ENCODE measurements at places on chromosomes 7 and 10.

GRCh38 chr7:2873686-2874551, 29.8 kb upstream of the GNA12 start:
- DNase-seq = no peak

GRCh38 chr7:134512271-134512670, 15.1 kb upstream of the AKR1B10 start:
- DNase-seq = no peak

DNA sequence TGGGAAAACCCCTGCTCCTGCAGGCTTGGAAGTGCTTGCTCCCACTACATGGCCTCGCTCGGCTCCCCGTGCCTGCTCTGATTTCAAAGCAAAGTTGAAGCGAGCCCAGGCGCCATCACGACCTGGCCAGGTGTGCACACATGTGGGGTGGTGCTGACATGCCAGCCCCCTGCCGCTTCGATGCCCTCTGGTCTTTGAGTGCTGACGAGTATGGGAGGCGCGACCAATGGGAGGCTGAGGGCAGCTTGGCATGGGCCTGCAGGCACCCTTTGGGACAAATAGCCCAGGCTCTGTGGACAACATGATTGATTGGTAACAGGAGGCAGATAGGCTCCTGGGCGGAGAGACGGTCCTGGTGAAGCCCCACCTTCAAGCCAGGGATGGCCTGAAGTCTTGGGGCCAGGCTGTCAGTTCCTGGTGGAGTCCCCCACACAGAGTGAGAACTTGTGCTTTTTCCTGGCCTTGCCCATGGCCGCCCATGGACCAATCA, 252.4 kb upstream of the SEMA3A start:
- no peak for DNase-seq

DNA sequence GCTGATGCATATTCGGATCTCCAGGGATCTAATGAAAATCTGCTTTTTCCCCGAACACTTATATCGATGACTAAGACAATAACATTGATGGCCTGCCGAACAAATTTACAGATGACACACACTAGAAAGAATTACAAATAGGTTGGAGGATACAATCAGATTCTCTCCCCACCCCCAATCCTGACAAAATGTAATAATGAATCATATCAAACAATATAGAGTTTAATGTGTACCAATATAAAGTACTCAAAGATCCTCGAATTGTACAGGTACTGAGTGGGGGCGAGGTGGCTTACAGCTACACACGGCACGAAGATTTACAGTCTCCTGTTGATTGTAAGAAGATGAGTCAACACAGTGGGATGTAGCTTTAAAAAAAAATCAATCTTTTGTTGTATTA, 182.7 kb upstream of the MKLN1 start:
- DNase-seq = no peak

DNA sequence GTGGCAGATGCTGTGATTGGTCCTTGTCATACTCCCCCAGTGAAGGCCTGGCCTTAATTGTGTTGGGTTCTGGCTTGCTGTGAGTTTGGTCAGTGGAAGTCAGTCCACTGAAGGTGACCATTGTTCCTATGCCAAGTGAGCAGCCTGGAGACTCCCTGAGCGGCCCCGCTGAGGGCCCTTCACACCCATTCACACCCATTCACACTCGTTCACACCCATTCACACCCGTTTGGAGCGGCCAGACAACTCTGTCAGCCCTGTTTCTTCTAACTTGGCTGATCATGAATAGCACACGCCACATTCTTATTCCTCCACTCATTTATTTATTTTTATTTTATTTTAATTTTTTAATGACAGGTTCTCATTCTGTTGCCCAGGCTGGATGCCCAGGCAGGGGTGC, 61.5 kb downstream of the C10orf120 start:
- DNase-seq = no peak

DNA sequence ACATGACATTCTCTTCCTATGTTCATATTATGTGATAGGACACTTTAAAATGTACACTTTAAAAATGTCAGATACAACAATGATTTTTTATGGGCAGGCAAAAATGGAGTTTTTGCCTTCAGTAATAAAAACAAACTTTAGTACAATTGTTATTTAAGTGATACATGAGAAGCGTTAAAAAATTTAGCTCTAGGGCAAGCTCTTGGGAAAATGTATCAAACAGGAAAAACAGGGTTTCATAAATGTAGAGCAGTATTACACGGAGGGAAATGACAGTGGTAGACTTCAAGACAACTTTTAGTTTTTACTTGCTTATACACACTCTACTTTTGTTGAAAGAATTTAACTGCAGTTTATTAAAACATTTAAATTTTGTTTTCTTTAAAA, 1.5 kb downstream of the FHIP2A start:
- peak; percentile 75 for DNase-seq

DNA sequence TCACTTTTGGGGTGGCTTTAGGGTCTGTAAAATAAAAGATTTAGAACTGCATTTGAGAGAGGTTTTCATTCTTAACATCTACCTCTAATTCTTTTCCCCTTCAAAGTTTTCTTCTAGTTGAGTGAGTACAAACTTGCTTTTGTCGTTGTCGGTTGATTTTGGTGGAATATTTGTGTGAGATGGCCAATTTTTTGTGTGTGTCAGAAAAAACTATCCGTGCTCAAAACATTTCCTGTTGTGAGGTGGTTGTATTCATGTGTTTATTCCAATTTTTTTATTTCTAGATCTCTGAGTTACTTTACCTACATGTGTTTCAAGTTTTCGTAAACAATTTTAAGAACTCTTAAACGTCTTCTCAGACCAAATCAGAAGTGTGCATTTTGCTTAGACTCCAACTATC, 1.6 kb downstream of the AHR start:
- DNase-seq = no peak

GRCh38 chr10:97708167-97708566, 5.4 kb upstream of the MARVELD1 start:
- no peak for DNase-seq

GRCh38 chr7:73483171-73483570, 38.9 kb downstream of the BAZ1B start:
- no peak for DNase-seq

DNA sequence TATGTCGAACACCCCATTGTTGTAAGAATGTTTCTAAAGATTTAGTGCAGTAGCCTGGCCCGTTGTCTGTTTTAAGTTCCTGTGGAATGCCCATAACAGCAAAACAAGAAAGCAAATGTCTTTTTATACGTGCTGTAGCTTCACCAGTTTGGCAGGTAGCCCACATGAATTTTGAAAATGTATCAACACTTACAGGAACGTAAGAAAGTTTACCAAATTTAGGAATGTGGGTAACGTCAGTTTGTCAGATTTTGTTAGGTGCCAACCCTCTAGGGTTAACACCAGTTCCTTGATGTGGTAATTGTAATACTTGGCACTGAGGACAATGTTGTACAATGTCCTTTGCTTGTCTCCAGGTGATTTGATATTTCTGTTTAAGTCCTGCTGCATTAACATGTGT, 3.2 kb upstream of the GIMAP4 start:
- no peak for DNase-seq

DNA sequence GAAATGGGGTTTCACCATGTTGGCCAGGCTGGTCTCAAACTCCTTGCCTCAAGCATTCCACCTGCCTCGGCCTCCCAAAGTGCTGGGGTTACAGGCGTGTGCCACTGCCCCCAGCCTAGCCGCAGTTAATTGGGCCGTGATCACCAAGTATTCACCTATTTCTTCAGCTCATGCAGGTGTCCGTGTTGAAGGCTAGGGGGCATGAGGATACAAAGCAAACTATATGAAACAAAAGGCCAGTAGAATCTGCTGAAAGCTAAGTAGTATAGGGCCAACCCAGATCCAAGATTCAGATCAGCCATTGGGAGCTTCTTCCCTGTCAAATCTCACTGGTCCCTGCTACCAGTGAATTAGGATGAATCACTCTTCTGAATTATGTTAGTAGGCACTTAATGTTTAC, 73.4 kb downstream of the LRRC4 start:
- DNase-seq = no peak

DNA sequence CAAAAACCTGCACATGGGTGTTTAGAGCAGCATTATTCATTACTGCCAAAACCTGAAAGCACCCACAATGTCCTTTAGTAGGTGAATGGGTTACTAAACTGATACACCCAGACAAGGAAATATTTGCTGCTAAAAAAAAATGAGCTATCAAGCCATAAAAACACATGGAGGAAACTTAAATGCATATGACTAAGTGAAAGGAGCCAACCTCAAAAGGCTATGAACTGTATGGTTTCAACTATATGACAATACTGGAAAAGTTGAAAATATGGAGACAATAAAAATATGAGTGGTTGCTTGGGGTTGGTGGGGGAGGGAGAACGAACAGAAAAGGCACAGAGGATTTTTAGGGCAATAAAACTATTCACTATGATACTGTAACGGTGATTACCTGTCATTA, 291.0 kb downstream of the TNS3 start:
- DNase-seq = no peak

GRCh38 chr10:96600337-96600736, 13.5 kb upstream of the TM9SF3 start:
- no peak for DNase-seq
